ENCODE measurements at places on chromosomes 2 and 18.

GRCh38 chr2:191572319-191572718 is 105.6 kb upstream of the NABP1 start:
- no peak for DNase-seq

- DNase-seq, result no peak
Measured at GRCh38 chr2:53021292-53021691, 746.3 kb upstream of the CHAC2 start.

DNA sequence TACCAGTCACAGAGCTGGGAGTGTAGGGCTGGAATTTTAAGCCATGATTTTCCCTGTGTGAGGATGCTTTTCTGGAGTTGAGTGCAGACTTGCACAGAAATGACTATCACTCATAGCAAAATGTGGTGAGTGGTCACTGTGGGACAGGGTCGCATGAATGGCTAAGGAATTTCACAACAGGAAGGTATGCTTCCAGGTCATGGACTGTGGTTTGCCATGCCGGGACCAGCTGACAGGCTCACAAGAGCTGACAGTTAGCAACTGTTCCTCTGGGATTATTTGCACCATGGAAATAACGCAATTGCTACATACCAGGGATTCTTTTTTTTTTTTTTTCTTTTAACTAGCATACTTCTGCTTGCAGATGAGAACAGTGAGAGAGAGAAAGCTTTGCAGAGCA is 3.8 kb upstream of the UXS1 start:
- DNase-seq, result no peak

- no peak for DNase-seq
Measured at GRCh38 chr2:212536817-212537725, 1.5 kb downstream of the ERBB4 start.

- no peak for DNase-seq
Measured at GRCh38 chr2:14866736-14867352, 234.3 kb downstream of the LRATD1 start.

DNA sequence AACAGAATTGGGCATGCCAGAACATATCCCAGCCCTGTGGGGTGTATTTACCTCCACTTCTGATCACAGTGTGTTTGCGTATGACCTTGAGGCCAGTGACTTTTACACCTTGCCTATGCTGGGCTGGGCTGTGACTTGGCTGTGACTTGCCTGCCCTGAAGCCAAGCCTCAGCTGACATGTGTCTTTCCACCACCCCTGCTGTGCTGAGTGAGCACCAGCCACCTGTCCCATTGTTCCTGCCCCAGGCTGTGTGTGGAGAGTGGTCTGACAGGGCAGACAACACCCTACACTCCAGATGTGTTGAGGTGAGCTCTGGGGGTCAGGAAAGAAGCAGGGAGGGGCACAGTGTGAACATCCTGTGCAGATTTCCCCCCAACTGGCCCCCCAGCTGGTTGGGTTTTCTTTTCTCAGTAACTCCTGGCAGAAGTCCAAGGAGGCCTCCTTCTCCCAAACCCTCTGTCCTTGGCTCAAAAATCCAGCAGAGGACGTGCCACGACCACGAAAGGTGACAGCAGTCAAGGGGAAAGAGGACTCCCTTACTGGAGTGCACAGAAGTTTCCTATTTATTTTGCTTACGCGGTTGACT is 5.1 kb upstream of the STEAP3 start:
- DNase-seq, result no peak

DNA sequence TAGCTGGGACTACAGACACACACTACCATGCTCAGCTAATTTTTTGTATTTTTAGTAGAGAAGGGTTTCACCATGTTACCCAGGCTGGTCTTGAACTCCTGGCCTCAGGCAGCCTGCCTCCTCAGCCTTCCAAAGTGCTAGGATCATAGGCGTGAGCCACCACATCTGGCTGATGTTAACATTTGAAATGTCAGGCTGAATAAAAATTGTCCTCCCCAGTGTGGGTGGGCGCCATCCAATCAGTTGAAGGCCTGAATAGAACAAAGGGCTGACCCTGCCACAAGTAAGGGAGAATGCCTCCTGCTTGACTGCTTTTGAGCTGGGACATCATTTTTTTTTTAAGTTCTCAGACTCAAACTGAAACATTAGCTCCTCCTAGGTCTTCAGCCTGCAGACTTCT is 21.0 kb upstream of the RHOB start:
- no peak for DNase-seq

DNA sequence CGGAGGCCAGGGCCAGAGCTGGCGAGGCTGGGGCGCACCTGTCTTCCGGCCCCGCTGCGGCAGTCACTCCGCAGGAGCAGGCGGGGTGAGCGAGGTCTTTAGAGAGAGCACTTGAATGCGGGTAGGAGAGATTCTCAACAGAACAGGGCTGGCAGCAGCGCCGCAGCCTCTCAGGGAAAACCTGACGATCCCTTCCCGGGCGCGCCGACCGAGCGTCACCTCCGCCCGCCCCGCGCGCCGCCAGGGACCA is 526 bp downstream of the PRKRA start:
- no peak for DNase-seq

DNA sequence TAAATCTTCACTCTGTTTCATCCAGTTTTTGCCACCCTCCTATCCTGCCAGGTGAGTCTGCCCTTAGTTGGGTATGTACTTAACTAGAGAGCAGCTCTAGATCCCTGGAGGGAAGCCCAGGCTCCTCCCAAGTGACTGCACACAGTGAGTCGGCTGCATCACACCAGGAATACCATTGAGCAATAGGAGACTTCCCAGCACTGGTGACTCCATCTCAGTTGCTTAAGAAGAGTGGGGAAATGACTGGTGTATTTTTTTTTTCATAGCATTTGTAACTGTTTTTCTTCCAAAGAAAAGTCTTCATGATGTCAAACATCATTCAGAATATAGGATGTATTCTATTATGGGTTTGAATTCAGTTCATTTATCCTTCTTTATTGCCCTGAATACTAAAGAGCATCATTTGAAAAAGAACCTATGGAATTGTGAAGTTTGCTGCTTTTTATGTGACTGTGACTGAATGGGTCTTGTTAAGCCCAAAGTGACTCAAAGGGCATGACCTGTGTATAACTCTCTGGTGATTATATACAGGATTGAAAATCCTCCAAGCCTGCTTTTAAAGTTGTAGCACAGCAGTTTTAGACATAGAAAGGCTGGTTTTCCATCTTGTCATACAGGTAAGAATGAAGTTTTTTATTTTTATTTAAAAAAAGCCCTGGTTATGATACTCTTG is 84.3 kb downstream of the MAP3K20 start:
- DNase-seq, result no peak

GRCh38 chr2:226431288-226431948 is 368.2 kb downstream of the IRS1 start:
- no peak for DNase-seq

DNA sequence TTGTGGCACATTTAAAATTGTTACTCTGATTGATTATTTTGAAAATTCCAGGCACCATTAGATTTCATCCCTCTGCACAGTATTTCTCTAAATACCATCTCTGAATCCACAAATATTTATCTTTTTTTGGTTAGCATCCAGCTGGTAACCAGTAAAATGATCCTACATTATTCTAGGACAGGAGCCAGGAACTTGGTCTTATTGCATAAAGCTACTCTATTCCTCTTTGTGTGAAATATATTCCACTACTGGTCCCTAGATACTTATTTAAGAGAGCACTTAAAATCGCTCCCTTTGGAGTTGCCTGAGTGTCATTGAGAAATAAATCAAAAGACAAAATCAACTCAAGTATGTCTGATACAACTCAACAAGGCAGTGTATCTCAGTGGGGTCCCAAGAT is 7.4 kb upstream of the MBOAT2 start:
- no peak for DNase-seq

- DNase-seq, result no peak
Measured at GRCh38 chr2:171846894-171847293, 47.1 kb downstream of the SLC25A12 start.

- no peak for DNase-seq
Measured at GRCh38 chr2:152445791-152446201, 110.8 kb downstream of the FMNL2 start.

DNA sequence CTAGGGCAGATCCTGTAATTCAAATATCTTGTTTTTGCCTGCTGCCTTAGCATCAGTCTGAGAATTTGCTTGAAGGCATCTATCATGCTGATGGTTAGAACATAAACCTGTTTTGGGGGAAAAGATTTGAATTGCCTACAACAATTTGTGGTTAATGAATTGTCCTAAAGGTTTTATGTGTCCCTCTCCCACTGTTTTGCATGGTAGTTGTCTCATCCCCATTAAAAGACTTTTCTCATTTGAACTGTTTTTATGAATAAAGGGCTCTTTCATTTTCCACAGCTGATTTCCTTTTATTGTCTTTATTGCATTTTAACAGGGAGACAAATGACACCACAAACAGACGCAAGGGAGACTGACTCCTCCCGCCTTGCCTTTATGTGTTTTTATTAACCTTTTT is 275.6 kb downstream of the PIK3C3 start:
- DNase-seq, result no peak

DNA sequence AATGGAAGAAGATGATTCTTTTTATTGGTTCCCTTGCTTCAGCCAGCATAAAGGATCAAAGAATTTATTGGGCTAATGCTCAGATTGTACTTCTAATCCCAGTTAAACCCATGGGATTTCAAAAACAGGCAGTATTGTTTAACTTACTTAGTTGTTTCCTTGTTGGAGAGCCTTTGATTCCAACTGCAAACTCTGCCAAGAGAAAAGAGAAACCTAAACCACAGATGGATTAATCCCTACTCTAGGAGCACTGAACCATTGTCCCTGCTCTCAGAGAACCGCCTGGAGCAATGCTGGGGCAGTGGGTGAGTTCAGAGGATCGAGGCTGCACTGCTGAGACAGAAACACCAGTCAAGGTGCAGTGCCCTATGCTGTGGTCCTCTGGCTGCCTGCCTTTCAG is 44.9 kb upstream of the SIGLEC15 start:
- DNase-seq, result no peak

DNA sequence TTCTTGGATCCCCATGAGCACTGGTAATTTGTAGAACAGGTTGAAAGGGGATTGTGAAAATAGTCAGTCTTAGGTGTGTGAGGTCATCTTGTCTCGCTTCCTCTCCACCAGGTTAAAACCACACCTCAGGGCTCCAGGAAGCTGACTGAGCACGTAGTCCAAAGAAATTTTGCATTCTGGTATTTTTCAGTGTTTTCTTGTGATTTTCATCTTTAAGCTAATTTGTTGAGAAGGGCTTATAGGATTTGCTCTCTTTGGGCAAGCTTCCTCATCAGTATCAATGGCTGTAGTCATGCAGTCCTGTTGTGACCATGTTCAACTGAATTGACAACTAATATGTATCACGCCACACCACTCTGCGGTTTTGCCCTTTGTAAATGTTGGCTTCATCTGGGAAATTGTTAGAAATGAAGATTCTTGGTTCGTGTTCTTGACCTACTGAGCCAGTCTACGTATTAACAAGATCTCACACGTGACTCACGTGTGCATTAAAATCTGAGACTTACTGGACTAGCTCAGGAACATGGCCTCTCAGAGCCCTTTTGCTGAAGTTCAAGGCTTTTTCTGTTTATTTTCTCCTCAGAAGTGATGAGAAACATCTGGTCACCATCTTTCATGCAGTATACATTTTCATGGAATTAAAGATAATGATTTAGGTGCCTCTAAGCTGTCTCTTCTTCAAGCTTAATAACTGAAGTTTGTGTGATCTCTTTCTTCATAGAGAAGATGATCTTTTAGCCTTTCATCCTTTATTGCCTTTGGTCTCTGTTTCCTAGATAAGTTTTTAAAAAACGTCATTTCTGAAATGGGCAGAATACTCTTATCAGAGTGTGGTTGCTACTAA is 32.8 kb downstream of the FMNL2 start:
- DNase-seq, result no peak

DNA sequence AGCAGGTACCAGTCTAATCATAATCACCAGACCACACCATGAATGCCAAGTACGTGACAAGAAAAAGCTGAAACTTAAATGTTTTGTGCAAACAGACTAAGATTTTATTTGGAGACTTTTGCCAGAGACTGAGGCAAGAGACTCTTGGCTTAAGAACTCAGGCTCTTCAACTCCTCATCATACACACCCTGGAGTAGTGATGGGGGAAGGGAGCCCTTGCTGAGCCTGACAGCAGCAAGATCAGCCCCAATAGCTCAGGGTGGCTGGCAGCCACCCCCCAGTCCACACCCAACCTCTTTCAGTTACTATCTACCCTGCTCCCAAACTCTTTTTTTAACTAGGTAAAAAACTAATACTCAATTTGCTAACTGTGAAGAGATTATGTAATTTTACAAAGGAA is 114.8 kb downstream of the CCBE1 start:
- DNase-seq, result no peak

- DNase-seq, result peak; percentile 14
Measured at GRCh38 chr18:51342815-51343214, 145.3 kb upstream of the MEX3C start.

- no peak for DNase-seq
Measured at GRCh38 chr2:181183878-181184542, 203.6 kb downstream of the UBE2E3 start.

GRCh38 chr2:168976034-168976654 is 55.0 kb downstream of the ABCB11 start:
- DNase-seq, result no peak

- no peak for DNase-seq
Measured at GRCh38 chr2:82819951-82820350, 1639.1 kb downstream of the SUCLG1 start.

DNA sequence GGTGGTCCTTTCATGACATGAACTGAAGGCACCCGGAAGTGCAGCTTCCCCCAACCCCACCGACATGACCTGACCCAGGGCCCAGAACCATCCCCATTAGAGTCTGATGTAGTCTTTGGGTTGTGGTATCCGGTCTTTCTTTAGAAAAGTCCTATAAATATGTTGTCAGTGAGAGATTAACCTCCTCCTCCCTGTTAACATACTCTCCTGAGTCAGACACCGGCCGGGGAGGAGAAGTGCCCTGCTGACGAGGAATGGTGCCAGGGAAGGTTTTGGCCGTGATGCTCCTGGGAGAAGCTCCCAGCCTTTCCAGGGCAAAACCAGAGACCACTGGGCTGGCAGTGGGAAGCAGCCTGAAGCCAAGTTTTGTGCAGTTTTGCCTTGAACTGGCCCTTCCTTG is 109.0 kb downstream of the LAMA3 start:
- no peak for DNase-seq

DNA sequence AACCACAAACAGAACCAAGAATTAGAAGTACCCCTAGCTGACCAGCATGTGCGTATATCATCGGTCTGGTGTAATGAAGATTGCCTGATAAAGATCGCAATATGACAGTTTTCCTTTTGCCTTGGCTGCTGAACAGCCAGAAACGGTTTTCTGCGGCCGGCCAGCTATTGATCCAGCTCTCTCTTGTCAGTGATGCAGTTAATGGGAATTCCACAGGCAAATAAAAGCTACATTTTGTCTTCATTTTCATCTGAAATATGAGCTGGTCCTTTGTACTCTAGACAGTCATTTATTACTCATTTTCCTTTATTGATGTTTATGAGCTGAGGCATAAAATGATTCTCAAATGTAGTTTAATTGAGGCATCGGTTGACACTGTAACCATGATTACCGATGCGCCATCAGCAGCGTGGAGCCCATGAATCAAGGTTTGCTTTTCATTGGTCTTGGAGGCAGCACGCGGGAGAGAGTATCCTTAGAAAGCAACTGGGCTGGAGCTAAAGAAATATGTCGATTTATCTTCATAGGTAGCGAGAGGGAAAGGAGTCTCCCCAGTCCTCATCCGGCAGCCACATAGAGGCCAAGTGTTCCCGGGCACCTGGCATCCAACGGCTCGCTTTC is 535.2 kb downstream of the GALR1 start:
- DNase-seq, result no peak
